ENCODE measurements at places on chromosomes 6 and 20. TPM values are rescaled to one million over a fixed set of nuclear protein-coding genes. Genes with fewer than 3 reads are reported as not detected.

DNA sequence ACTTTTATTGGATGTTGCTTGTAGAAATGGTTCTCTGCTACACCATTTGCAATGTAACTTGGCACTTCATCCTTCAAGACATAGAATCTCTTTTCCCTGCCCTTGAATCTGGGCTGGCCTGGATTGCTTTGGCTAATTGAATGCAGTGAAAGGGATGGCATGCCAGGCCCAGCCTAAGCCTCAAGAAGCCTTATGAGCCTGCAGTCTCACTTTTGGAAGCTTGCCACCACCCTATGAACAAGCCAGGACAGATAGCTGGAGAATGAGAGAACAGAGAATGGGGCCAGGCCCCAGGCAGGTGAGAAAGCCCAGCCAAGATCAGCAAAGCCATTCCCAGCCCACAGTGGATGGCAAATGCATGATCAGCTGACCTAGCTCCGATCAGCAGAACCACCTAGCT lies 350.7 kb upstream of the RNF24 start:
- no peak for DNase-seq

GRCh38 chr20:31813611-31814010 lies 5.5 kb upstream of the MYLK2 start:
- no peak for DNase-seq

DNA sequence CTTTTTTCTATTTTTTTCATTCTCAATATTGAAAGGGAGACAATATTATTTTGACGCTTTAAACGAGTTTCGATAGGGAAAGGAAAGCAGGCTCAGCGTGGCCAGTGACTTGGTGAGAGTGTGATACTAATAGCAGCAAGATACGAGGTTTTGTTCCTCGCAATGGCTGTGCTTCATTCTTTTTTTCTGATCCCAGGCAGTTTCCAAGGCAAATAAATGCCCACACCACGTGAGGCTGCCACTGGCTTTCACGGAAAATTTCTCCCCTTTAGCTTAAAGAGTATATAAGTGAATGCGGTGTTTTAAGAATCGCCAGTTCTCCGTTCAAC lies 196.4 kb upstream of the ZNF184 start:
- no peak for DNase-seq

The ZNF341 gene
- 6.6 TPM for total RNA-seq

GRCh38 chr6:57302477-57302876 lies 15.0 kb upstream of the PRIM2 start:
- DNase-seq, result no peak

The HLA-DQB2 gene
- total RNA-seq, result not detected

DNA sequence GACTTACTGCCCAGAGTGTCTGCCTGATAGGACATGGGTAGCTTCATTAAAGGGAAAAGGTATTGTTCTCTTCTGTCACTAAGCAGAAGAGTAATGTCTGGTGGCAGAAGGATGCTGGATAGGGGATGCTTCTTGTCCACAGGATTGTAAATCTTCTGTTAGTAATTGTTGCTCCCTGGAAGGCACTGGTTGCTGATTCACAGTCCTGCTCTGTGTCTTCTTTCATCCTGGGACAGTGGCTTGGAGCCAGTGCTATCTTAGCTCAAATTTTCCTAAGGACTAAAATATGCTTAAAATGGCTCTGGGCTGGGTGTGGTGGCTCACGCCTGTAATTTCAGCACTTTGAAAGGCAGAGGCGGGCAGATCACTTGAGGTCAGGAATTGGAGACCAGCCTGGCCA lies 48.0 kb downstream of the SYTL3 start:
- DNase-seq, result peak; percentile 10

The GATA5 gene
- total RNA-seq, result 6.7 TPM

- DNase-seq, result no peak
Measured at GRCh38 chr6:104995989-104996617, 39.2 kb downstream of the LIN28B start.

- DNase-seq, result no peak
Measured at GRCh38 chr6:71463061-71463460, 174.4 kb downstream of the OGFRL1 start.

The FAM209B gene
- not detected for total RNA-seq

GRCh38 chr6:107806691-107807090 lies 17.4 kb downstream of the SCML4 start:
- DNase-seq, result peak; percentile 32

DNA sequence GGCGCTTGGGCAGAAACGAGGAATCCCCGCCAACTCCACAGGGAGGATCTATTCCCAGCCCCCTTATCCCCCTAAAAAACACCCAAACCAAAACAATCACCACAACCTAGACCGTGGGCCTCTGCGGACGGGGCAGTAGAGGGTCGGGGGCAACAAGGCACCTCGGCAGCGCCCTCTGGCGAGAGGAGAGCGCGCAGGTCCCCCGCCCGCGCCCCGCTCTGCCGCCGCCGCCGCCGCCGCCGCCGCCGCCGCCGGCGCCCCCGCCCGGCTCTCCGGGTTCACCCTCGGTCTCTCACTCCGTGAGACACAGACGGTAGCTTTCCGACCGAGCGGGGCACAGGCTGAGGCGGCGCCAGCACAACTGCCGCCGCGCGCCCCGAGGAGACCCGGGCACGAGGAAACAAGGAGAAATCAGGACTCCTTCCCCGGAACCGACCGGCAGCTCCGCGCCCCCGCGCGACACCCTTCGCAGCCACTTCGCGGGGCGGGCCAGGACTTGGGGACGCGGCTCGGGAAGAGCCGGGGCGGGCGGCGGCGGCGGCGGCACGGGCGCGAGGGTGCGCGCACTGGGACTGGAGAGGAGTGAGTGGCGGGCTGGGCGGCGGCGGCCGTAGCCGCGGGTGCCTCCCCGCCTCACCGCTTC lies at the start of gene SLC35F1:
Gene SLC35F1, plus strand, starts transcription at position 307 of the 643 bp plus-strand sequence.
- DNase-seq, result peak; percentile 94

The AHCY gene
- total RNA-seq, result 350 TPM

DNA sequence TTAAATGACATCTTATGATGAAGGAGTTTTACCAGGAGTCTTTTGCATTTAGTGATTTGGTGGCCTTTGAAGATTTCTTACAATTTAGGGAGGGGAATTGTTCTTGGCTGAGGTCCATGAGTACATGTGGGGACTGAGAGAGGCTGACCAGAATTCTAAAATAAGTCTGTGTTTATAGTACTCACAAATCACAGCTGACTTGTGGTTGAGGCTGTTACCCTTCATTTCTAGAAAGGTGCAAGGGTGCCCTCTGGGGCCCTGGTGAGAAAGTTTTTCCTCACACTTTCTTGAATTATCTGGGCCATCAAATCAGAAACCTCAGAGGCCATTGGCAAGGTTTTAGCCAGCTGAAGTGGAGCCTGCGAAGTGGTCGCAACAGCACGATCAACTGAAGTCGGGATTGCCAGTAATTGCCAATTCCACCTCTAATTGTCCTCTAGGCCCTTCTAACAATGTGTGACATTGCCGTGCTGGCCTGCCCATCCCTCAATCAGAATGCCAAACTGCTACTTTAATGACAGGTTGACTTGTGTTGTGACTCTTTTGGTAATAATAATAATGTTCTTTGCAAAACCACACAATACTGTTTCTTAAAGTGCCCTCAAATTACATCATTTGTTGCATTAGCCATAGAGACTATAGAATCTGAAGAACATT lies 221.6 kb downstream of the OGFRL1 start:
- DNase-seq, result peak; percentile 83

- no peak for DNase-seq
Measured at GRCh38 chr20:48875914-48876240, 45.6 kb upstream of the ARFGEF2 start.

The VGLL2 gene
- total RNA-seq, result not detected

DNA sequence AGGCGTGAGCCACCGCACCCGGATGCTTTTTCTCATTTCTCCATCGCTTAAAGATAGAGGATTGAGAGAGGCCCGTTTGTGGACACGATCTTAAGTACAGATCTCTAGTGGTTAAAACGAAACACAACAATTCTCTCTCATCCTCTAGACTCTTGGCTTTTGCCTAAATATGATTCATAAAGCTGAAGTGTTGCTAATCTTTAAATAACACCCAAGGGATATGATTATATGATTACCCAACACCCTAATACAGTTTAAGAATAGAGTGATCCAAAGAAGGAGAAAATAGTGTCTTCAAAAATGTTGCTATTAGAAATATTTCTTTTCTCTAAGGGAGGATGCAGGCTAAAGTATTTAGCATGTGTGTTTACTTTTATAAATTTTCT lies 50.4 kb downstream of the MTHFD1L start:
- no peak for DNase-seq

The CAPN11 gene
- total RNA-seq, result 0.31 TPM
